H1 (cell line): ENCODE measurements at places on chromosomes 16 and 17. TPM values are rescaled to one million over a fixed set of nuclear protein-coding genes. Genes with fewer than 3 reads are reported as not detected.

The TSPOAP1 gene
- total RNA-seq, result 9.2 and 9.8 TPM in 2 replicates

The CDK5R1 gene
- total RNA-seq, result 9.9 and 10.7 TPM in 2 replicates

The SCNN1B gene
- 0.95 TPM in 1 of 2 replicates, not detected in the other for total RNA-seq

The AOC2 gene
- total RNA-seq, result 4.0 and 4.2 TPM in 2 replicates

The SREBF1 gene
- total RNA-seq, result 69.9 and 70.8 TPM in 2 replicates

The DHRS11 gene
- 25.1 and 29.5 TPM in 2 replicates for total RNA-seq

The TK1 gene
- total RNA-seq, result 66.9 and 76.5 TPM in 2 replicates

The NEUROD2 gene
- not detected in 2 replicates for total RNA-seq

The GAST gene
- not detected in 2 replicates for total RNA-seq

The NPIPB2 gene
- total RNA-seq, result 4.6 and 7.5 TPM in 2 replicates

The RAB26 gene
- total RNA-seq, result 4.3 and 5.3 TPM in 2 replicates

The KRT28 gene
- total RNA-seq, result not detected in 2 replicates

The CES4A gene
- 0.93 TPM in 1 of 2 replicates, not detected in the other for total RNA-seq

The PRSS27 gene
- total RNA-seq, result 1.3 and 2.2 TPM in 2 replicates

The CSH1 gene
- total RNA-seq, result not detected in 2 replicates

The CDH5 gene
- total RNA-seq, result 0.32 and 0.59 TPM in 2 replicates
